Tibial artery (tissue), 4 donors: ENCODE measurements at places on chromosomes 6 and 20.

DNA sequence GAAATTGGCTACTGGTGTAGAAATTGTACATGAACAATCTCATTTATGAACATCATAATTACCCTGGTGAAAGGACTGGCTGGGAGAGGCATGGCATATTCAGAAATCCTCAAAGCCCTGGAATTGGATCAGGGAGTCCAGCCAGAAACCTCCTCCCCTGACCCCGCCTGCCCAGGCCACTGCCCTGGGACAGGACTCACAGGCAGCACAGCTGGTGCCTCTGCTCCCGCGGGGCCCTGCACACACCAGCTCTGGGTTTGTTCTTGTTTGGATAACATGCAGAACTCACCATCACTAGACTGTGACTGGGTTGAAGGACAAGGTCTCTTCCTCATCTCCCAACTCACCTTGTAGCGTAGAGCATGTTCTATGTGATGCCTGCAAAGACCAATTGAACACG, 56.2 kb downstream of the AGPAT4 start:
- no peak for DNase-seq
- no peaks in the 10 kb centered on the region for H3K27me3 ChIP-seq
- H3K4me1 ChIP-seq, result no peaks in the 10 kb centered on the region
- H3K4me3 ChIP-seq, result no peak overlapping the region
- no peak overlapping the region for H3K27ac ChIP-seq

DNA sequence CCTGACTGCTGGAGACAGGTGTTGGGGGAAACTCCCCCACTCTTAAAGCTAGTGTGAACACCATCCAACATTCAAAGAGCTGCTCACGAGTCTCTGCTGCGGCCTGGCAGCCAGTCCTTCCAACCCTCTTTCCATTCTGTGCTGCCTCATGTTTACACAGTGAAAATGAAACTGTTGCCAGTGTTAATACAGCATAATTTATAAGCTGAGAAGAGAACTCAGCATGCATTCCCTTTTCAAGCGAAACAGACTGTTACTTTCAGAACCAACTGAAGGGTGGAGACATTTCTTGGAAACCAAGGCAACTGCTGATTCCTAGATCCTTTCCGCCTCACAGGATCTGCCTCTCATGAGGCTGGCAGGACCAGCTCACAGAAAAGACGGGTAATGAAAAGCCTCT, 533.8 kb upstream of the ID4 start:
- no peak for DNase-seq
- peak overlapping the region; percentile 67 for H3K27ac ChIP-seq
- H3K36me3 ChIP-seq, result no peaks in the 10 kb centered on the region
- no peaks in the 10 kb centered on the region for H3K27me3 ChIP-seq
- no peaks in the 10 kb centered on the region for H3K4me1 ChIP-seq

DNA sequence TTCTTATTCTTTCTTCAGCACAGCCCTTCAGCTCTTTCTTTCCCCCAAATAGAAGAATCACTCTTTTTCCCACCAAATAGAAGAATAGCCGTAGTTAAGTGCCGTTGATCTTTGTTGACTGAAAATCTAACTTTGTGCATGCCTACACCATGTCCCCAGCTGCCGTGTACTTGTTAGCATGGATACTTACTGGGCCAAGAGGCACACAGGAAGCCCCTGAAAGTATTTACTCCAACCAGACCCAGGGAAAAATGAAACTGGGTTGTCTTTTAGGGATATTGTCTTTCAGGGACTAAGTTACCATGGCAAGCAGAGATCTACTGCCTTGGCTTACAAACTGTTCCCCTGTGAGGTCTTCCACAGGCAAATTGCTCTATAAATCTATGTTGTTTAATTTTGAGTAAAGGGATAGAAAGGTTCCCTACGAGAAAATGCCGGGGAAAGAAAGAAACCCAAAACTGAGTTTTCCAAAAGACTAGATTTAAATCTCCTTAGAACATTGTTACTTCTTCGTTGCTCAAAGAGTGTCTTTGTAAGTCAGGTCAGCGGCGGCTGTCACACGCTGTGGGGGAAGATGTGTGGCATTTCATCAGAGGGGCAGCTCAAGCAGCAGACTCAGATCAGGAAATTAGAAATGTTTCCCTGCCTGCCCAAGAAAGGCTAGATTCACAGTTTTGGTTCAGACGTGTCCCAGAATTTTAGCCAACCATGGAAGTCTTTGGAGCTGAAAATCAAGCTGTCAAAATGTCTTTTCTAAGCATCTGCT, 188.2 kb upstream of the PRND start:
- no peaks in the 10 kb centered on the region for H3K27me3 ChIP-seq
- H3K4me1 ChIP-seq, result no peaks in the 10 kb centered on the region
- H3K4me3 ChIP-seq, result no peak overlapping the region

DNA sequence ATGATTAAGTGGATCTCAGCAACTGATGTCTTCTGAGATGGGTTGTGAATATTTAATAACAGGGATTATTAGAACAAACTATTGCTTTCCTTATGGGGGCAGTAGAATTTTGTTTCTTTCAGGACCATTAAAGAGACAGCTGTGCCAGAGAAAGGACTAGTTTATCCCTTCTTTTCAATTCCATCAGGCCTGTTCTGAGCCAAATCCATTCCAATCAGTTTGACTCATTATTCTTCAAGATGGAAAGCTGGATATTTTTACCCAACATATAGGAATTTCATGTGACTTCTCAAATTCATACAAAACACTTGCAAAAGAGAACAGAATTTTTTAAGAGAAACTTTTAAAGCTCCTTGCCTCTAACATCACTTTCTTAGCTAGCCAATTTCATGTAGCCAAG, 722.0 kb upstream of the FLRT3 start:
- DNase-seq, result no peak
- H3K27me3 ChIP-seq, result no peaks in the 10 kb centered on the region
- no peaks in the 10 kb centered on the region for H3K4me1 ChIP-seq
- H3K36me3 ChIP-seq, result no peaks in the 10 kb centered on the region
- no peak overlapping the region for H3K27ac ChIP-seq

DNA sequence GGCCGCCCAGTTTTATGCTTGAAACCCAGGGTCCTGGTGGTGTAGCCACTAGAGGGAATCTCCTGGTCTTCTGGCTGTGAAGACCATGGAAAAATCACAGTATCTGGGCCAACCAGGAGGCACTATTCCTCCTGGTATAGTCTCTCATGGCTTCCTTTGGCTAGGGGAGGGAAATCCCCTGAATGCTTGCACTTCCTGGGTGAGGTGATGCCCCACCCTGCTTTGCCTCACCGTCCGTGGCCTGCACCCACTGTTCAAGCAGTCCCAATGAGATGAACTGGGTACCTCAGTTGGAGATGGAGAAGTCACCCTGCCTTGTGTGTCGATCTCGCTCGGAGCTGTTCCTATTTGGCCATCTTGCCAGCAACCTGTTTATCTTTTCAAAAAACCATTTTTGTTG, 10.1 kb upstream of the ZNF337 start:
- DNase-seq, result no peak
- H3K4me1 ChIP-seq, result no peaks in the 10 kb centered on the region
- no peak overlapping the region for H3K4me3 ChIP-seq
- H3K27ac ChIP-seq, result no peak overlapping the region
- H3K36me3 ChIP-seq, result no peaks in the 10 kb centered on the region

GRCh38 chr20:59634435-59635005, 30.2 kb downstream of the PHACTR3 start:
- no peaks in the 10 kb centered on the region for H3K27me3 ChIP-seq
- H3K36me3 ChIP-seq, result no peaks in the 10 kb centered on the region
- DNase-seq, result no peak
- H3K4me1 ChIP-seq, result no peaks in the 10 kb centered on the region

GRCh38 chr20:38602185-38602581, 574 bp downstream of the ARHGAP40 start:
- no peak overlapping the region for H3K27ac ChIP-seq
- no peaks in the 10 kb centered on the region for H3K27me3 ChIP-seq
- H3K4me1 ChIP-seq, result no peaks in the 10 kb centered on the region

DNA sequence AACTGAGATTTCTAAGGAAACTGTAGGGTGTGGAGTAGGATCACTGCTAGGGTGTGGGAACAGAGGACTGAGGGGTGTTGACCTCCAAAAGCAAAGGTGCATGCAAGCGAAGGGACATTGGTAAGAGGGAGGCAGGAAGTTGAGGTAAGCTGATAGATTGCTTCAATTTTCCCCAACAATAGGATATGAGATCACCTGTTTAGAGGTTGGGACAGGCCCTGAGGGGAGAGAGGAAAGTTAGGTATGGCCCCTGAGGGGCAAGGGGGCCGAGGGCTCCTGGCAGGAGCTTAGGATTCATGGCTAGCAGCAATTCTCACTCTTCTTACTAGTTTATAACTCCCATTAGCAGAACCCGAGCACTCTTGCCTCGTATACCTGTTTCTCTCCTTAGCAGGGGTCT, 106.8 kb upstream of the RPS6KA2 start:
- no peaks in the 10 kb centered on the region for H3K27me3 ChIP-seq
- H3K4me1 ChIP-seq, result no peaks in the 10 kb centered on the region
- no peak for DNase-seq
- H3K27ac ChIP-seq, result no peak overlapping the region
- H3K36me3 ChIP-seq, result no peaks in the 10 kb centered on the region
- no peak overlapping the region for H3K4me3 ChIP-seq

- no peak for DNase-seq
- H3K36me3 ChIP-seq, result no peaks in the 10 kb centered on the region
- no peak overlapping the region for H3K27ac ChIP-seq
- H3K4me3 ChIP-seq, result no peak overlapping the region
- H3K4me1 ChIP-seq, result no peaks in the 10 kb centered on the region
- H3K27me3 ChIP-seq, result no peaks in the 10 kb centered on the region
Measured at GRCh38 chr6:45480752-45481415, 103.2 kb upstream of the SUPT3H start.
